ENCODE measurements at places on chromosomes 6 and 20. TPM values are rescaled to one million over a fixed set of nuclear protein-coding genes. Genes with fewer than 3 reads are reported as not detected.
A peak's percentile ranks its signal among the peaks of the same experiment; 100 is the strongest.

WASF1 gene
- 20.9 TPM for total RNA-seq

DNA sequence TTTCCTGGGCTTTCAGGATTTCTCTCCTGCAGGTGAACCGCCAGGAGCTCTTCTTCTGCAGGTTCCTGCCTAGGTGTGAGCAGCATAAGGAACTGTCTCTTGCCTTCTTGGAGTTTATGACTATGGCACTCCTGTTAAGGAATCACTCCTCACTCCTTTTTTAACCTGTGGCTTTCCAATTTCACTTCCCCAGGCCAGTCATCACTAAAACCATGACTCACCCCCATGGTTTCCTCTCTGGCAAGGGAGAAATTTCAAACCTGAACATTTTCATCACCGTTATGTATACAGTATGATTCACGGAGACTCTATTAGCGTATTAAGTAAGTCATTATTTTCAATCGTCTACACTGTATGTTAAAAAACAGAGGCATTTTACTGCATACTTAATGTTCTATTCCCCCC lies 78.2 kb upstream of the ARID1B start:
- peak; percentile 74 for DNase-seq

BICRAL gene
- 7.1 TPM for total RNA-seq

DNA sequence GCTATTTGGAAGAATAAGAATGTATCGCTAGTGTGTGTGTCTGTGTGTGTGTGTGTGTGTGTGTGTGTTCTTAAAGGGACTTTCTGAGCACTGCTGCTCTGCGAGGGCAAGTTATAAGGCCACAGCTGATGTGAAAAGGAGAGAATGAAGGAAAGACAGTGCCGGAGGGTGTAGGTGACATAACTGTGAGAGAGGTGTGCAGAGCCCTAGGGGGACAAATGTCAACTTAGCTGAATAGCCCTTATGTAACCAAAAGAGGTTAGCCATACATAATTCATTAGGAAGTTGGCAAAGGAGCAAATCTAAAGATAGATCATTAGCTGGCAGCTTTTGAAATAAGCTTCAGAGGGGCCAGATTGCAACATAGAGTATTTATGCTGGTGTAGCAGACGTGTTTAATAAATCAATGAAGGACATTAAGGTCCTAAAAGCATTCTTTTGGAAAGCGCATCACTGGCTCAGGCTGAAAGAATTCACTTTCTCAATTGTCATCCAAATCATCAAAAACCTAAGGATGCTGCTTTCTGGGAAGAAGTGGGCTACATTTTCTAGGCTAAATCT lies 81.0 kb downstream of the NDUFAF5 start:
- DNase-seq, result no peak
